SJCRH30 (cell line): ENCODE measurements at places on chromosomes 6 and 20.

- no peaks in the 10 kb centered on the region for H3K4me1 ChIP-seq
- H3K4me3 ChIP-seq = no peak overlapping the region
- H3K36me3 ChIP-seq = no peaks in the 10 kb centered on the region
Measured at GRCh38 chr6:147852772-147853171, 344.3 kb downstream of the SAMD5 start.

DNA sequence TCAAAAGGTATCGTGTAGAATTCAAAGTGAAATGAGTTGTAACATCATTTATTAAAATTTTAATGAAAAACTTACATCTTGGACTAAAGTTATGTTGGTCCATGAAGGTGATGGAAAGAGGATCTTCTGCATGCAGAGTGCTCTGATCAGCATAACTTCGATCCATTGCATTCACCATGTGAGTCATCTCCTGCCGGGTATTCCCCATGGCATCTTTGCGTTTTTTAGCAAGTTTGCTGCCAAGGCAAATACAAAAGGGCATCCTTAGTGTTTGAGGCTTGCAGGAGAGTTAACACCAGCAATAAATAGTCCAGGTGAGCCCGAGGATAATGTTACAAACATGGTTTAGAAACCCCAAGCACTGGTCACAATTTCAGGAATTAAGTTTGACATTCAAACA, 104.2 kb upstream of the THEMIS start:
- H3K27ac ChIP-seq = no peak overlapping the region
- no peak overlapping the region for H3K4me3 ChIP-seq
- H3K4me1 ChIP-seq = 0 out of 2 replicates have a peak, but pooled peaks cover 3% of the 10 kb centered on the region
- no peak for DNase-seq

DNA sequence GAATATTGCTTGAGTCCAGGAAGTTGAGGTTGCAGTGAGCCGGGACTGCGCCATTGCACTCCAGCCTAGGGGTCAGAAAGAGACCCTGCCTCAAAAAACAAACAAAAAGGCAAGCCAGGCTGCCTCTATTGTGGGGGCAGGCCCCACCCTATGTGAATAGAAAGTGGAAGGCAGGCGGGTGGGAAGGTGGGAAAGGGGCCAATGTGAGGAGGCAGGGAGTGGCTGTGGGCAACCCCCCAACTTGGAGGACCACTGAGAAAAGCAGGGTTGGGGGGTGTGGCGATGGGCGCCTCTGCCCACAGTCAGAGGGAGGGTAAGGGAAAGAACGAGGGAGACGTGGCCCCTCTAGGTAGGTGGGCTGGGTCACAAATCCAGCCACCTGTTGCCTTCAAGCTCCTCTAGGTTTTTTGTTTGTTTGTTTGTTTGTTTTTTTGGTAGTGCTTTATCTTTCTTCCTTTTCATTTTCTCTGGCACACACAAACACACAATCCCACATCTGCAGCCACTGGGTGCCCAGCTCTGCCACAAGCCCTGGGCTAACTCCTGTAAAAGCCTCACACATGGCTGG, 5.3 kb upstream of the AP5S1 start:
- no peak for DNase-seq
- no peaks in the 10 kb centered on the region for H3K36me3 ChIP-seq
- peaks cover 16% of the 10 kb centered on the region for H3K4me1 ChIP-seq
- H3K4me3 ChIP-seq = no peak overlapping the region

- no peaks in the 10 kb centered on the region for H3K36me3 ChIP-seq
- no peaks in the 10 kb centered on the region for H3K4me1 ChIP-seq
- H3K27me3 ChIP-seq = no peaks in the 10 kb centered on the region
- no peak overlapping the region for H3K27ac ChIP-seq
Measured at GRCh38 chr6:144361016-144361415, 75.9 kb downstream of the UTRN start.

DNA sequence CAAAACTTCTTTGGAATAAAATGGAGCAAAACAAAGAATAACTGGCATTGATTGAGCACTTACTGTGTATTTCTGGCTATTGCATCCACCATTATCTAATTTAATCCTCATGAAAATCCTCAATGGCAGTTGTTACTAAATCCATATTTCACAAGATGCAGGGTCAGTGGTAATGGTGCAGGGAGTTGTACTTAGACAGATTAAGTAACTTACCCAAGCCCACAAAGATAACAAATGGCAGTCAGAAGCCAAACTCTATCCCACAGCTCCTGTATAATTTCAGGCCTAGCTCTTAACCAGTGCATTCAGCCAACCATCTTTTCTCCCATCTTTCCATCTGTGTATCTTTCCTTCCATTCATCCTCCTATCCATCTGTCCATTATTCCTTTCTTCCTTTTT, 29.3 kb upstream of the SSTR4 start:
- H3K4me1 ChIP-seq = no peaks in the 10 kb centered on the region
- H3K27me3 ChIP-seq = no peaks in the 10 kb centered on the region
- H3K27ac ChIP-seq = no peak overlapping the region
- no peak for DNase-seq
- H3K4me3 ChIP-seq = no peak overlapping the region

DNA sequence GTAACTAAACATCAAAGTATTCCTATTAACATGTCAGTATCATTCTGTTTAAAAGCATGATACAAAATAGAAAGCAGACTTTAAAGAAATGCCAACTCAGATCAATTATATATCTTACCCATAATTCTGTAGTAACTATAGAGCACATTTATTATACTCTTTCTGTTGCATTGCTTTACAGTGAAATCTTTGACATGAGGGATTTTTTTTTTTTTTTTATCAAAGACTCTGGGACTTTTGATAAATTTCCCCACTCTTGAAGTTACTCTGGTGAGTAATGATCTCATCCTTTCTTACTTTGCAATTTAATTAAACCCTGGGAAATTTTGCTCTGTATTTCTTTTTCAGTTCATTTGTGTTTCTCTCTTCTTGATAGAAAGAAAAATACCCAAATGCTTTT, 17.4 kb downstream of the ADGRF4 start:
- H3K36me3 ChIP-seq = no peaks in the 10 kb centered on the region
- H3K4me1 ChIP-seq = no peaks in the 10 kb centered on the region
- H3K27ac ChIP-seq = no peak overlapping the region
- DNase-seq = no peak
- H3K4me3 ChIP-seq = no peak overlapping the region

DNA sequence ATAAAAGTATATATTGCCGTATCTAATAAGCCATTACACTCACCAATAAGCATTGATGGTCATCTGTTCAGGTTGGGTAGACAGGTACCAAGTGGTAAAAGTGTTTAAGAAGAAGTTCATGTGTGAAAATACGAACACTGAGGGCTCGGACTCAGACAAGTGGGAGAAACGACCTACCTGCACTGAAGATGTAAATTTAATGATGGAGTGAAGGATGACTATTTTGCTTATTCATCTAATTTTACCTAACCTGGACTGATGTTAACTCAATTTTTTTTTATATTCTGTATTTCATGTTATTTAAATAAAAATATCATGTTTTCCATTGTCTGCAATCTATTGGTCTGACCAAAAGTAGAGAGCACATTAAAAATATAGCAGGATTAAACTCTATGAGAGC, 469.1 kb upstream of the BTBD3 start:
- H3K4me3 ChIP-seq = no peak overlapping the region
- H3K27me3 ChIP-seq = no peaks in the 10 kb centered on the region
- no peaks in the 10 kb centered on the region for H3K36me3 ChIP-seq
- peaks cover 14% of the 10 kb centered on the region for H3K4me1 ChIP-seq
- no peak for DNase-seq

DNA sequence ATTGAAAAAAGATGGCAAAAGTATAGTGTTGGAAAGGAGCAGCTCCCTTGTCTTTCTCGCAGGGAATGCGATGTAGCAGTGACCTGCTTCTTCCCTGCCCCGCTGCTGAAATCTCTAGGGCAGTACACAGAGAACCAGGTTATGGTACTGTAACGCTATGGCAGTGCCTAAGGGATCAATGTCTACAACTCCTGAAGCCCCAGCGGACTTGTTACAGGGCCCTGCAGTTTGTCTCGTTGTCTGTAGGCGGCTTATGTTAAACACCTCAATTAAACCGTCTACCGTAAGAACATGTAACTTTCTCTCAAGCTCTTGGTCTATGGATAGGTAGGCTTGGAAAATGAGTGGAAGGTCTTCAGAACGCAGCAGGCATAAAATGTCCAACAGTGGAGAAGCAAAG, 44.8 kb upstream of the SLC17A4 start:
- DNase-seq = no peak
- no peaks in the 10 kb centered on the region for H3K36me3 ChIP-seq
- H3K4me3 ChIP-seq = no peak overlapping the region
- H3K27me3 ChIP-seq = no peaks in the 10 kb centered on the region
- no peaks in the 10 kb centered on the region for H3K4me1 ChIP-seq

- peak overlapping the region; percentile 34; the same call in 1 of the 2 replicates for H3K27ac ChIP-seq
- no peak overlapping the region for H3K4me3 ChIP-seq
- no peaks in the 10 kb centered on the region for H3K27me3 ChIP-seq
- peaks cover 3% of the 10 kb centered on the region; the same call in 1 of the 2 replicates for H3K36me3 ChIP-seq
Measured at GRCh38 chr6:4788953-4789584, 12.9 kb downstream of the CDYL start.

GRCh38 chr20:51800872-51801121, 1.5 kb downstream of the SALL4 start:
- no peaks in the 10 kb centered on the region for H3K36me3 ChIP-seq
- H3K27me3 ChIP-seq = peaks cover 10% of the 10 kb centered on the region; the same call in 1 of the 2 replicates
- no peak overlapping the region for H3K27ac ChIP-seq
- no peak for DNase-seq
- no peaks in the 10 kb centered on the region for H3K4me1 ChIP-seq

- peak overlapping the region; percentile 61 for H3K27ac ChIP-seq
- H3K36me3 ChIP-seq = no peaks in the 10 kb centered on the region
- peak; percentile 25 for DNase-seq
- H3K4me3 ChIP-seq = no peak overlapping the region
- H3K4me1 ChIP-seq = peaks cover 17% of the 10 kb centered on the region; the same call in 1 of the 2 replicates
Measured at GRCh38 chr6:152746172-152746553, 4.4 kb upstream of the VIP start.

- no peaks in the 10 kb centered on the region for H3K27me3 ChIP-seq
- H3K36me3 ChIP-seq = no peaks in the 10 kb centered on the region
- H3K4me1 ChIP-seq = peaks cover 4% of the 10 kb centered on the region; the same call in 1 of the 2 replicates
- H3K4me3 ChIP-seq = no peak overlapping the region
- H3K27ac ChIP-seq = no peak overlapping the region
Measured at GRCh38 chr6:53961679-53962370, 149.4 kb upstream of the MLIP start.

DNA sequence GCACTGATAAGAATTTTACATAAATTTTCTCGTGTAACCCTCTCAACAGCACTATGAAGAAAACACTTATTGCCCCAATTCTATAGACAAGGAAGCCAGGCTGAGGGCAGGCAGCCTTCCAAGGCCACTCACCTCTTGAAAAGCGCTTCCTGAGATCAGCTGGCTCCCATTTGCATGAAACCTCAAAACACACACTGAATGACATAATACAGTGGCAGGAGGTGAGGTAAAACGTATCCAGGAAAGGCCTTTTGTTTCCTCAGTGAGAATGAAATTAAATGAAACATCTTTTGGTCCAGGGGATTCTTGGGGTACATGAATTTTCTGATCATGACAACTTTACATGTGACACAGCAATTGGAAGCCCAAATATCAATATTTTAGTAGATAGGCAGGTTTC, 112.5 kb downstream of the WDR27 start:
- peaks cover 8% of the 10 kb centered on the region for H3K4me1 ChIP-seq
- no peak overlapping the region for H3K4me3 ChIP-seq
- H3K27ac ChIP-seq = peak overlapping the region; percentile 20; the same call in 1 of the 2 replicates
- DNase-seq = peak; percentile 30

GRCh38 chr20:32007787-32008616, 2.2 kb upstream of the CCM2L start:
- DNase-seq = peak; percentile 35
- no peaks in the 10 kb centered on the region for H3K36me3 ChIP-seq
- H3K4me3 ChIP-seq = no peak overlapping the region

DNA sequence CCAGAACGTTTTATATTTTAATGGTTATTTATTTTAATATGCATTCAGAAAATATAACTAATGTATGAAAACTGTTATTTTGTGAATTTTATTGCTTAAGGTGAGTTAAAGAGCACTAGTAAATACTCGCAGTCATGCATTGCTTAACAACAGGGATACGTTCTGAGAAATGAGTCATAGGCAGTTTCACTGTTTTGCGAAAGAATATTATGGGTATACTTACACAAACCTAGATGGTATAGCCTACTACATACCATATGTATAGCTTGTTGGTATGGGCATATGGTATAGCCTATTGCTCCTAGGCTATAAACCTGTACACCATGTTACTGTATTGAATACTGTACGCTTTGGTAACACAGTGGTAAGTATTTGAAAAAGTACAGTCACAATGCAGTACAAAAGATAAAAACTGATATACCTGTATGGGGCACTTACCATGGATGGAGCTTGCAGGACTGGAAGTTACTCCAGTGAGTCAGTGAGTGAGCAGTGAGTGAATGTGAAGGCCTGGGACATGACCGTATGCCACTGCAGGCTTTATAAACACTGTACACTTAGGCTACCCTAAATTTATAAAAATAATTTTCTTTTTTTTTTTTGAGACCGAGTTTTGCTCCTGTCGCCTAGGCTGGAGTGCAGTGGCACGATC, 38.5 kb downstream of the ARFGEF2 start:
- no peak overlapping the region for H3K4me3 ChIP-seq
- DNase-seq = no peak
- no peaks in the 10 kb centered on the region for H3K27me3 ChIP-seq
- peaks cover 58% of the 10 kb centered on the region for H3K36me3 ChIP-seq
- no peak overlapping the region for H3K27ac ChIP-seq

- H3K36me3 ChIP-seq = no peaks in the 10 kb centered on the region
- no peak for DNase-seq
- H3K27ac ChIP-seq = no peak overlapping the region
- H3K27me3 ChIP-seq = peaks cover 6% of the 10 kb centered on the region
- H3K4me3 ChIP-seq = no peak overlapping the region
Measured at GRCh38 chr20:57620999-57621398, 773 bp upstream of the ZBP1 start.

- no peak overlapping the region for H3K4me3 ChIP-seq
- H3K27me3 ChIP-seq = no peaks in the 10 kb centered on the region
- no peak for DNase-seq
- H3K4me1 ChIP-seq = no peaks in the 10 kb centered on the region
- no peaks in the 10 kb centered on the region; the same call in 1 of the 2 replicates for H3K36me3 ChIP-seq
- no peak overlapping the region for H3K27ac ChIP-seq
Measured at GRCh38 chr6:13304101-13304500, 24.2 kb downstream of the TBC1D7 start.

DNA sequence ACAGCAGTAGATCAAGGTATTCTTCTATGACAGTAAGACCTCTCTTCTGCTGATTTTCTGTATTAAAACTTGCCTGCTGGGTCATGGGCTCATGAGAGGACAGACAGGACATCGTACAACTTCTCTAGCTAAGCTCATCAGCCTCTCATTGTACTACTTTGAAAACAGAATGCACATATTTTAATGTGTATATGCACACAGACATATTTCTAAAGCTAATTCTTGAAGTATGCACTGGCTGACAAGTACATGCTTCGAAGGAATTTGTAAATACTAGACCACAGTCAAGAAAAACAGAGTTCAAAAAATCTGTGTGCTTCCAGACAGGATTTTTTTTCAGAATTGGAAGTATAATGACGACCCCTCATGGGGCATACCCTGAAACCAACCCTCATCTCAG, 81.7 kb upstream of the CD83 start:
- no peaks in the 10 kb centered on the region; the same call in 1 of the 2 replicates for H3K27me3 ChIP-seq
- no peaks in the 10 kb centered on the region for H3K36me3 ChIP-seq
- DNase-seq = no peak
